ENCODE measurements at places on chromosomes 6 and 20.

GRCh38 chr6:158751921-158752320 is 67.2 kb downstream of the EZR start:
- no peak for DNase-seq

DNA sequence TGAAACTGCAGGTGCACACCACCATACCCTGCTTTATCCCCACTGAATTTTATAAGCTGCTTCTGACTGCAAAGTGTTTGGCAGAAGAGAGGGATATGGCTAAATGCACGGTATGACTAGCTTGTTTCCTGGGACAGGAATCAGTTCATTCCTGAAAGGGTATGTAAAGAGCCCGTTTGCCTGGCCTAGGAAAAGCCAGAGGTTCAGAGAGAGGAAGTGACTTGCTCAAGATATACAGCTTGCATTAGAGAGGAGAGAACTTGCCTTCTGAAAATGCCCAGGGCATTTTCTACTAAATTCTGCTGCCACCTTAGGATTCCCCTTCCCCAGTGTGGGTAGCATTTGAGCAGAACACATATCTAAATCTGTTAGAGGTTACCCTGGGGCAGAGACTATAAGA is 683 bp upstream of the GCNT2 start:
- DNase-seq, result no peak

- DNase-seq, result no peak
Observed at GRCh38 chr6:136609873-136610706, 59.9 kb upstream of the MAP7 start.

GRCh38 chr20:52150440-52151258 is 40.9 kb downstream of the ZFP64 start:
- no peak for DNase-seq

GRCh38 chr6:27213544-27214125 is 33.9 kb upstream of the PRSS16 start:
- no peak for DNase-seq

- no peak for DNase-seq
Observed at GRCh38 chr6:15363523-15364400, 117.9 kb downstream of the JARID2 start.

- DNase-seq, result no peak
Observed at GRCh38 chr20:24423390-24424313, 45.8 kb upstream of the SYNDIG1 start.

- no peak for DNase-seq
Observed at GRCh38 chr20:58721951-58722778, 29.6 kb downstream of the NPEPL1 start.

DNA sequence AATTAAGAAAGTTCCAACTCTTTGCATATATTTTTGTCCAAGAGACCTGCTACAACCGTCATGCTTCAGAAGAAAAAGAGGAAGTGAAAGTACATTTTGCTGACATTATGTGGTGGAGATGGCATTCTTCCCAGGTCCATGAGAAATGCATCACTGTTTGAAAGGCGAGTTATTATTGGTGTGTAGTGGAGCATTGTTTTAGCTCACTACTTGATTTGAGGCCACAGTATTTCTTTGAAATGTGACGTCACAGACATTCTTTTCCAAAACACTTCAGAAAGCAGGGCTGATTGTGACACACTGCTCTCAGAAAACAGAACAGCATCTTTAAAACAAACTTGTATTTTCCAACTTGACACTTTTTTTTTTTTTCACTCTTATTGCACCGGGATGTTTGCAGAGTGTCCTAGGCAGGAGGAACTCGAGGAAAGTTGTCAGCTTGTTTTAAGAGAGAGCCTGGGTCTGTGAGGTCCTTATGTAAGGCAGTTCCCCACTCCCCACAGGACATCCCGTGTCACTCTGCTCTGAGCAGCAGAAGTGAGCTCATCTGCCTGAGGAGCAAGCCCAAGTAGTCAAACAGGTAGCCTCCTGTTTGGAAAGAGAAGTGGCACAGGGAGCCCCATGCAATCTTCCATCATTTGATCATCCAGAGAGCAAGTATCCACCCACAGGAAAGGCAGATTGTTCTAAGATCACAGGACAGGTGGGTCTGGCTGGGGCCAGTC is 1.1 kb downstream of the SPTLC3 start:
- DNase-seq, result no peak

DNA sequence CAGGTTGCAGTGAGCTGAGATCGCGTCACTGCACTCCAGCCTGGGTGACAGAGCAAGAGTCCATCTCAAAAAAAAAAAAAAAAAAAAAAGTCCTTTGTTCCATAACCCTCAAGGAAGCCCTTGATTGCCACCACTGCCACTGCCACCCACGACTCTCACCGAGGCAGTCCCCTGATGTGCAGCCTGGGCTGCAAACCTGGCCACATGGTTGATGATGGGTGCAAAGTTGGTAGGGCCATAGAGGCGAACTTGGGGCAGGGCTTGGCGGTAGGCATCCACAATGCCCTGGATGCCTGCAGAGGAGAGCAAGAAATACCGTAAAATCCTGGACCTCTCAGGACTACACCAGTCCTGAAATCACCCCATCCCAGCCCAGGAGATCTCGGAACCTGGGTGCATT is 11.5 kb downstream of the SPAG4 start:
- DNase-seq, result no peak

- no peak for DNase-seq
Observed at GRCh38 chr20:7463290-7463689, 477.0 kb downstream of the HAO1 start.

Data from stimulated activated CD8-positive, alpha-beta memory T cell treated with anti-CD3 and anti-CD28 coated beads, Interleukin-4, amount 100 ng/mL, for 1 hour (primary cell).